ENCODE measurements at places on chromosomes 11 and 22.

DNA sequence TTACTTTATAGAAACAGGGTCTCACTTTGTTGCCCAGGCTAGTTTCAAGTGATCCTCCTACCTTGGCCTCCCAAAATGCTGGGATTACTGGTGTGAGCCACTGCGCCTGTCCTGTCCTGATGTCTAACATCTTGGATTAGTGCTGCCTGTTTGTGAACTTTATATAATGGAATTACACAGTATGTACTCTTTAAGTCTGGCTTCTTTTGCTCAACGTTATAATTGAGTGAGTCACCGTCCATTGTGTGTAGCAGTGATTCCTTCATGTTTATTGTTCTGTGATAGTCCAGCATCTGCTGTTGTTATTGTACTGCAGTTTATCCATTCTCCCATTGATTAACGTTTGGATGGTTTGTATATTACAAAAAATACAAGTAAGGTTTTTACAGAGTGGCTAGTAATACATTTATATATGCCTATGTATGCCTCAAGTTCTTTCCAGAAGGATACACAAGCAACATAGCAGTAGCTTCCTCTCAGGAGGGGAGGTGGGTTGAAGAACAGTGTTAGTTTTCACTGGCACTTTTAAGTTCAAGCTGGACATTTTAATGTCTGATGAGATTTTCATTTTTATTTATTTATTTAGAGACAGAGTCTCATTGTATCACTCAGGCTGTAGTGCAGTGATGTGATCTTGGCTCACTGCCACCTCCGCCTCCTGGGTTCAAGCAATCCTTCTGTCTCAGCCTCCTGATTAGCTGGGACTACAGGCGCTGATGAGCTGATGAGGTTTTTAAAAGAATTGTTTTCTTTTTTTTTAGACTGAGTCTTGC, 25.2 kb upstream of the MICALL1 start:
- no peak for DNase-seq

GRCh38 chr11:117502015-117502778, 174.5 kb downstream of the CEP164 start:
- no peak for DNase-seq

DNA sequence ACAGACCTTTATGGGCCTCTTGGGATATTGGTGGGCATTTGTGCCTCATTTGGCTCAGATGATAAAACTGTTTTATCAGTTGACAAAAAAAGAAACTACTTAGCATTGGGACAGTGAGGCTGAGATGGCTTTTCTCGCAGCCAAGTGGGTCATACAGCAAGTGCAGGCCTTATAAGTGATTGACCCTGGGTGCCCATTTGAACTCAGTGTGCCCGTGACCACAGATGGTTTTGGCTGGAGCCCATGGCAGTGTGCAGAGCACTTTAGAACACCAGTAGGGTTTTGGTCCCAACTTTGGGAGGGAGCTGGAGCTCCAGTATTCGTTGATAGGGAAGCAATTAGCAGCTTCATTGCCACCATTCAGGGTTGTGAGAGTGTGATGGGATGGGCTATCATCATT, 404.5 kb upstream of the LARGE1 start:
- no peak for DNase-seq

- no peak for DNase-seq
Measured at GRCh38 chr22:26979294-26979693, 321.9 kb downstream of the MIAT start.

DNA sequence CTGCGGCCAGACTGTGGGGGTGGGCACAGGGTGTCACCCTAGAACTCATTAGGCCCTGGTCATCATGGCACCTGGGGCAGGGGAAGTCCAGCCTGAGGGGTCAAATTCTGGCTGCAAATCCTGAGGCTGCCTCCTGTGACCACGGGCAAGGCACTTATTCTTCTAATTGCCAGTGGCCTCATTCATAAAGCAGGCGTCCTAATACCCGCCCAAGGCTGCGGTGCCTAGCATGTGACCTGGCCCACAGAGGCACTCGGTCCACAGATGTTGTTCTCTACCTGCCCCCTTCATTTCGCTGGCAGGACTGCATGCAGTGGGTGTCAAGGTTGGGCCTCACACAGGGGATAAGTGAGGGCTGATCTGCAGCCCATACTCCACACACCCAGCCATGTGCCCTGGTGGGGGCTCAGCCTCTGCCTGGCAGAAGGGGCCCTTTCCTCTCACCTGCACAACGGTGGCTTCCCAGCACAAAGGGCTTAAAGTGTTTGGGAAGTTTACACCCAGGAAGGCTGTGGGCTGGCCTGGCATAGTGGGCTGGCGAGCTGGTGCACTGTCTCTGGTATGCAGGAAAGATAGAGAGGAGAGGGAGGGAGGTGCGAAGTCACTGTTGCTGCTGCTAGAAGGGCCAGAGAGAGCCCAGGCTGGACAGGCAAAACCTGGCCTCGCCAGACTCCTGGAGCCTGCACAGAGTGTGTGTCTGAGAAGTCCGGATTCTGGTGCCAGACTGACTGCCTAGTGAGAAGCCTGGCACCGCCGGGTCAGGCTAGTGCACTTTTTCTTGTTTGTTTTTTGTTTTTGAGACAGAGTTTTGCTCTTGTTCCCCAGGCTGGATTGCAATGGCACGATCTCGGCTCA, 3.2 kb downstream of the MPST start:
- no peak for DNase-seq

All from NCI-H2171 (cell line).